ENCODE measurements at places on chromosomes 4 and X.

DNA sequence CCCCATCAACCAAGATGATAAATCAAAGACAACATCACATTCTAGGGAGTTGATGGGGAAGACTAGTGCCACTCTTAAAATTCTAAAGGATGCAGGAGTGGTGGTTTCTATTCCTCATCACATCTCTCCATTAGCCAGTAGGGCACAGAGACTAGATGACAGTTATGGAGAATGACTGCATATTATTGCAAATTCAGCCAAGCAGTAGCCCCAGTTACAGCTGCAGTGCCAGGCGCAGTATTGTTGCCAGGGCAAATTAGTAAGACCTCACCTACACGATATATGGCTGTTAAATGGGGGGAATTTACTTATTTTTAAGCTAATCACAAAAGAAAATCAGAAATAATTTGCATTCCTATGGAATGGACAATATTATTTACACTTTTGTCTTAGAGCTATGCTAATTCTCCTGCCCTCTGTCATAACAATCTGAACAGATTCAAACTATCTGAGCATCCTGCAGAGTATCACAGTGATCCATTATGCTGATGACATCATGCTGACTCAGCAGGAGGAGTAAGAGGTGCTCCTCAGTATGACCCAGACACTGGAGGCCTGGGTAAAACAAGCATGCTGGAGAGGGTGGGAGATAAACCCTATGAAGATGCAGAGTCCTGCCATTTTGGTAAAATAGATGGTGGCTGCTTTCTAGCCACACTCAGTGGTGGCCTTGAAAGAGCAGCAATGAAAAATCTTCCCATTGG lies 24.7 kb downstream of the ETNPPL start:
- DNase-seq: no peak

DNA sequence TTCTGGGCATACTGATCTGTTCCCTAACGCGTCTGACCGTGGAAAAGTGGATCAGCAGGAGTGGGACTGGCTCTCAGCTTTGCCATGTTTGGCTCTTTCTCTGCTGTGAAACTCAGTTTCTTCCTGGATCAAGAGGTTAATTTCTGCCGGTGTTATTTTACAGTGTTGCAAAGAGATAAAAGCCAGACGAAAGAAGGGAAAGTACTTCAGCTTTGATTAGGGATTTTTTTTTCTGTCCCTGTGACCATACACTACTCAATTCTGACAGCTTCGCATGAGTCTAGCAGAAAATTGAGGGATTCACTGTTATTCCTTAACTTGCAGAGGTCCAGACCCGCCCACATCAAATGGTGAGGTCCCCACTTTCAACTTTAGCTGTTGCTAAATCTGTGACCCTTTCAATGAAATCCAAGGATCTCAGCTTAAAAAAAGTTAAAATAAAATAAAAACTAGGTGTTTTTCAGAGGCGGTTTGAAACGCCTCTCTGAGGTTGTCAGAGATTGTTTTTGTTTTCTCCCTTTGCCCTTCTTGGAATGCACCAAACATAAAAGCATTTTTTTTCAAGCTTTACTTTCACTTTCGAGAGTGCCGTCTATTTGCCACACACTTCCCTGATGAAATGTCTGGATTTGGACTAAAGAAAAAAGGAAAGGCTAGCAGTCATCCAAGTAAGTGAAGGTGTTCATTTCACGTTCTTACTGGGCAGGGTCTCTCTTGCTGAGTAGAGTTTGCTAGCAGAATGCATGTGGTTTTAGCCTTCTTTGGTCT lies at the start of gene TLR3:
TLR3 (plus strand) TSS at position 576 of the 768 bp plus-strand sequence. CDS start 7,464 bp downstream, outside the sequence.
- DNase-seq: no peak

- DNase-seq: no peak
Measured at GRCh38 chr4:11598591-11598990, 169.9 kb upstream of the HS3ST1 start.

DNA sequence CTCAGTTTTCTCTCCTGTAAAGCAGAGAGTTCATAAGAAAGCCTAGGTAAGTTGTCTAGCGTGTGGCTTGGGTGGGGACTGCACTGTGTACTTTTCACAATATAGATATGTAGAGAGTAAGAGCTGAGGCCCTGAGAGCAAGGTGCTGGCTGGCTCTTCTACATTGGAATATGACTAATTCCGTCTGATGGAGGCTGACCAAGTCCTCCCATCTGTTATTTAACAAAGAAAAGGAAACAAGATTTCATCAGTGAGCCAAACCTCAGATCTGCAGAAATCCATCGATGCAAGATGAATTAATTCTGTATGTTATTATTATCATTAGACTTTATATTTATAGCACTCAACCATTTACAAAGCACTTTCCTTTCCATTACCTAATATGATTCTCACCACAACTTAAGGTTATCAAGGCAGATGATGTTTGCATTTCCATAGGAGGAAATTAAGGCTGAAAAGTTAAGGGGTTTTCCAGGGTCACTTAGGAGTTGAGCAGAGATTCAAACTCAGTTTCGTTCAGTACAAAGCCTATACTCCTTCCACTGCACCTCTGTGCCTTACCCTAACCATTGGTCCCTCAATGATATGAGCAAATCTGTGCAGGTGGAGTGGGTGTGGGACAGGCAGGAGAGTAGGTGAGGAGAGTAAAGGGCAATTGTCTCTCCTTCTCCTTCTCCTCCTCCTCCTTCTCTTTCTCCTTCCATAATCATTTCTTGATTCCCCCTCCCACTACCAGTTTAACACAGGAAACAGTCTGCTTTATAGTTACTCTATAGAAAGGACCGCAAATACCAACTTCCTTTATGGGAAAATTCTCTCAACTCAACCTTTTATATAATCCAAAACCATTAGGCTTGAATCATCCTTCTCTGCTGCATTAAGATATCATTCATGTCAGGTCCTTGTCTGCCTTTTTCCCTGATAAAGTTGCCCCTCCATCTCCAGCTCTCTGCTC lies 27.6 kb upstream of the SRD5A3 start:
- DNase-seq: no peak

GRCh38 chr4:40918330-40918729 lies 168.6 kb downstream of the NSUN7 start:
- peak; percentile 53 for DNase-seq

- no peak for DNase-seq
Measured at GRCh38 chr4:176545872-176546271, 226.1 kb downstream of the SPCS3 start.

DNA sequence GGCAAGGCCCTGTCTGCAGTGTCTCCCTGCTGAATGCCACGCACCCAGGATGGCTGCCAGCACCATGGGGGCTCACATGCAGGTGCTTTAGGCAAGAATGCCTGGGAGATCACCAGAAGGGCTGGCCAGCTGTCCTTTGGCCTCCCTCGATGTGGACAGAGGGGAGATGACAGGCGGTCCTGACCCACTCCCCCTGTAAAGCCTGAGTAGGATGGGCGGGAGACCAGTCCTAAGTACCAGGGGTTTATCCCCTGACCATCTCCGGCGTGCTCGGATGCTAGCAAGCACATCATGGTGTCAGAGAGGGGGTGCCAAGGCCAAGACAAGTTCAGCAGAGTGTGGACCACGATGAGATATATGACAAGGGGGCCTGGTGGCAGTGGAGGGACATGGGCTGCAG lies 5.3 kb downstream of the PDZD4 start:
- DNase-seq: no peak

GRCh38 chr4:95263391-95263790 lies 285.4 kb downstream of the UNC5C start:
- no peak for DNase-seq

DNA sequence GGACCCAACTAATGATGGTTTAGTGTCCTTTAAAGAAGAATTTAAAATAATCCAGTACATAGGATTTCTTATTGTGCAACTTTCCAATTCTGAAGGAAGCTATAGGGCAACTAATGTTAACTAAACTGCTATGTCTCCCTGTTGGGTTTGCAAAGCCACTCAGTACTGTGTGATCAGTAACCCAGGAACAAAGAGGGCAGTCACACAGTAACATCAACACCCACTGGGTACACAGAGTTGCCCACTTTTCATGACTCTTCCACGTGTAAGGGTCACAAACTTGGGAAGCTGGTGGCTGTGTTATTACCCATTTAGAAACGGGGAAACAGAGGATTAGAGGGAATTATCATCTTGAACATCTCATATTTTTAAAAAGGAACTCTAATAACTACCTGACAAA lies 555.0 kb upstream of the DIPK2B start:
- no peak for DNase-seq

DNA sequence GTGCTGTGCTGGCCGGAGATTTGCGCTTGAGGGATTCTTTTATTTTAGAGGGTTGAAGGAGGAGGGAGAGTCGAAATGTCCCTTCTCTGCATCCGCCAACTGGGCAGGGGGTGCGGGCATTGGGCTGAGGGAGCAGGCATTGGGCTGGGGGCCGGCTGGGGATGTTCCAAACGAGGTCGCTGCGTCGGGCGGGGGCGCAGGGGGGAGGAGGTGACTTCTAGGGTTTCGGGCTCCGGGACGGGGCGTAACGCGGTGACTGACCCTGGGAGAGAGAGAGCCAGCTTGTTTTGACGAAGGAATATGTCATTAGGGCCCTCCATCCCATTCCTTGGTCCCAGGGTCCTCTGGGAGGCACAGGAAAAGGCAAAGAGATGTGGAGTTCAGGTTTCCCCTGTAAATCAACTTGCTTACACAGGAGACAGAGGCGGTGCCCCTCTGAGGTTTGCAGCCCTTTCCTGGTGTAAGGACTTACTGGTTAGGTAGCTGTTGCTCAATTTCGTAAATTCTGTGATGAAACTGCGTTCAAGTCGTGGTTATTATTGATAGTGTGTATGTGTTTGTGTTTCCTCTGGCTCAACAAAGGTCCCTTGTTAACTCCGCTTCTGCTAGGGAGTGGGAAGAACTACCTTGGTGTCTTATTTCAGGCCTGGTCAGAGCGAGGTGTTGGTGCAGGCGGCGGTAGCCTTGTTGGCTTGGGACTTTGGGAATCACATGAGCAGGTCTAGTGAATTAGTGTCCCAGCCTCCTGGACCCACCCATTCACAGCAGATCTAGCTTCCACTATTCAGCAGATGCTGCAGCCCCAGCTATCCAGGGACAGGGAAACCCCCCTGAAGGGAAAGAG lies 716 bp downstream of the FHIP1A start:
- DNase-seq: no peak

- DNase-seq: no peak
Measured at GRCh38 chr4:1297023-1297395, 7.3 kb downstream of the MAEA start.

DNA sequence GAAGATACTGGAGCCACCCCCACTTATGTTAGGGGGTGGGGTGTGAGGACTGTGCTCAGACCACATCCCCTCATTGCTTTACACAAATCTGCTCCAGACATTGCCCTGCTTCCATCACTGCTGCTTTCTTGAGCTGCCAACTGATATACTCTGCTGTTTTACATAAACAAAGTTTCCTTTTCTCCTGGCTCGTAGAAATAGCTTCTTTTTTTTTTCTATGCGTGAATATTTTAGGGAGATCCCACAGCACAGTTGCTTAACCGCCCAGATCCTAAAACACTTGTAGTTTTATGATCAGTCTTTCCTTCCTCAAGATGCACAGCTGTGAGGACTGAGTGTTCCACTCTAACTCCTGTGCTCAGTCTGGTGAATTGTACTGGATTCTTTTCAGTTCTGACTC lies 768.4 kb downstream of the PCDH18 start:
- no peak for DNase-seq

DNA sequence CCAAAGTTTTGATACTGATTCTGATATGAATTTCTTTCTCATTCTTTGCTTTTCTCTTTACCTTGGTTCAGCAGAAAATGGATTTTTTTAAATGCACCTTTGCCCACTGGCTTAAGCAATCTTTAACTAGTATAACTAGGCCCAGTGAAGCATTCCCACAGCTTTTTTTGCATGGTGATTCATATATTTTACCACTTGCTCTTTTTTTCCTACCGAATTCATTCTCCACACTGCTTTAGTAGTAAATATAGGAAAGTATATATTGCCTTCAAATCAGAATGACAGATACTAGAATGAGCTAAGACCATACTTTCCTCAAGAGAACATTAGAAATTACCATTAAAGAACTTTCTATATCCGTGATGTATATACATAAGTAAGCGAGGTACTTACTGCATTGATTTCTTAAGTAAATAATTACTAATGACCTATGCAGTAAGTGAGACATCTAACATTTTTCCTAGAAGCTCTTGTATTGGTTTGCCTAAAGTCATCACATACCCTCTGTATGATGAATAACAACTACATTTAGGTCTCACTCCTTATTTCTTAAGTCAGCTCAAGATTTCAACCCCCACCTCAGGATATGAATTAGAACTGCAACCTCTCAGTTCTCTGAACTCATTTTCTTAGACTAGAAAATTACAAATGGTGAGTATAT lies 44.2 kb downstream of the SLC4A4 start:
- DNase-seq: no peak

DNA sequence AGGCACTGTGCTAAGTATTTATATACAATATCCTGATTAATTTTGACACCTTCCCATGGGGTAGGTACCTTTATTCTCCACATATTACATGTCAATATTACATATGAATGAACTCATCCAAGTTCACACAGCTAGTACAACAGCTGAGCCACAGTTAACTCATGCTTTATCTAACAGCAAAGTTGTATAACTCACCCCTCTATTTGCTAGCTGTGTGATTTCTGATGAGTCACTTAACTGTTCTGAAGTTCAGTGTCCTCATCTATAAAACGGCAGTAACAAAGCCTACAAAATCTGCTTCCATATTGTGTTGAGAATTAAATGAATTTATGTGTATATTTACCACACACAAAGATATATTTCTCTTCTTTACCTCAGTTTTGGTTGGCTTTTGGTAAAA lies 48.2 kb upstream of the KDR start:
- DNase-seq: no peak

GRCh38 chr4:86441175-86441936 lies 81.5 kb upstream of the MAPK10 start:
- no peak for DNase-seq

DNA sequence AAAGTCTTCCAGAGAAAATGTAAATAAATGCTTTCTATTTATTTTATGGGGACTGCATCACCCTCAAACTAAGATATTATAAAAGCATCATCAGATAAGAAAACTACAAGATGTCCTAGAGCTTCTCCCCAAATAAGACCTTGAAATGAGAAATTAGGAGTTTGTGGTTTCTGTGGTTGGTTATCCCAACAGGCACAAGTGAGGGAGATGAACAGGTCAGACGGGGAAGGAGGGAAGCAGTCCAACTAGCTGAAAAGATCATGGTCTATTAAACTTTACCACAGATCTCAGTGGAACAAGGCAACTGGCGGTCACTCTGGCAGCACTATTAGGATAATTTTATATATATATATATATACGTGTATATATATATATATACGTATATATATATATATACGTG lies 319.3 kb upstream of the GRID2 start:
- no peak for DNase-seq

Measured in NCI-H524 (cell line).